Stimulated activated CD8-positive, alpha-beta memory T cell treated with anti-CD3 and anti-CD28 coated beads, Interleukin-12 subunit alpha, Interleukin-12 subunit beta, amount 100 ng/mL, for 4 hours (primary cell): ENCODE measurements at places on chromosomes 16 and 17.
A peak's percentile ranks its signal among the peaks of the same experiment; 100 is the strongest.

DNA sequence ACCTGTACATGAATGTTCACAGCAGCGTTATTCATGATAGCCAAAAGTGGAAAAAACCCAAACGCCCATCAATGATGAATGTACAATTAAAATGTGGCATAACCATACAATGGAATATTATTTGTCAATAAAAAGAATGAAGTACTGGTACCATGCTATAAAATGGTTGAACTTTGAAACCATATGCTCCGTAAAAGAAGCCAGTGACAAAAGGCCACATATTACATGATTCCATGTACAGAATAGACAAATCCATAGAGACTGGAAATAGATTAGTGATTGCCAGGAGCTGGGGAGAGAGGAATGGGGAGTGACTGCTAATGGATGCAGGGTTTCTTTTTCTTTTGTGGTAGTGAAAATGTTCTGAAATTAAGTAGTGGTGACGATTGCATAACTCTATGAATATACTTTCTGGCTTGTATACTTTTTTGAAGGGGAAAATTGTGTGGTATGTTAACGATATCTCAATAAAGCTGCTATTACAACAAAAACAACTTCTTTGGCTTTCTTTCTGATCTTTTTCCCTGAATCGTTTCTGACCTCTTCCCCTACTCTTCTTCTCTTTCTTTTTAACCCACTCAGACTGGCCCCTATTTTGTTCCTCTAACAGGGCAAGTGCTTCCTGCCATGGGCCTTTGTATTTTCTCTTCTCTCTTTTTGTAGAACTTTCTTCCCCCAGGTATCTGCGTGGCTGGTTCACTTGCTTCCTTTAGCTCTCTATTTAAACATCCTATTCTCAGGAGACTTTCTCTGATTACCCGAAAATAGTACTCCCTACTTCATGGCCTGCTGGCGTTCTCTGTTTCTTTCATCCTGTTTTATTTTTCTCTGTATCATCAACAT, 67.9 kb downstream of the FTO start:
- DNase-seq = no peak

- DNase-seq = no peak
These were observed 471.9 kb downstream of the PMP22 start for GRCh38 chr17:14793237-14793636.

- DNase-seq = no peak
These were observed 124.7 kb upstream of the NOG start for GRCh38 chr17:56468840-56469239.

GRCh38 chr16:54336631-54337204, 50.1 kb upstream of the IRX3 start:
- DNase-seq = no peak

DNA sequence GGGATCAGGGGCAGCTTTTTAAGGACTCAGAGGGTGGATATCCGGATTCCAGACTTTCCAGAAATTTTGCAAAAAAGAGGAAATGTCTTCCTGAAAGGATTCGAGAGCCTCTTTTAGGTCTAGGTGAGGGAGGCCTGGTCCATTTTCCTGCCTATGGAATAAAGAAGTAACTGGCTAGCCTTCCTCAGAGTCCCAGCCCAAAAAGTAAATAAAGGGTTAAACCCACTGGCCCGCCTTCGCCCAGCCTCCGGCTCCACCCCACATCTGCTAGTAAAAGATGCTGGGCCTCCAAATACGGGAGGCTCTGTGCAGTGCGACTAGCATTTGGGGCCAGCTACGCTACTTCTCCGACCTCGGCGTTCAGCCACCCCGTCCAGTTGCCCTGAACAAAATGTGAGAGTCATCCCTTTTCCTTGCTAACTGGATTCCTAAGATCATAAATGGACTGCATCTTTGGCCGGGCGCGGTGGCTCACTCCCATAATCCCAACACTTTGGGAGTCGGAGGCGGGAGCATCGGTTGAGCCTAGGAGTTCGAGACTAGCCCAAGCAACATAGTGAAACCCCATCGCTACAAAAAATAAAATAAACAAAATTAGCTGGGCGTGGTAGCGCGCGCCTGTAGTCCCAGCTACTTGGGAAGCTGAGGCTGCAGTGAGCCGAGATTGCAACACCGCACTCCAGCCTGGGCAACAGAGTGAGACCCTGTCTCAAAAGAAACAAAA, 824 bp upstream of the MPP2 start:
- peak; percentile 24 for DNase-seq

- DNase-seq = no peak
These were observed 141.0 kb downstream of the STX8 start for GRCh38 chr17:9434642-9435057.

DNA sequence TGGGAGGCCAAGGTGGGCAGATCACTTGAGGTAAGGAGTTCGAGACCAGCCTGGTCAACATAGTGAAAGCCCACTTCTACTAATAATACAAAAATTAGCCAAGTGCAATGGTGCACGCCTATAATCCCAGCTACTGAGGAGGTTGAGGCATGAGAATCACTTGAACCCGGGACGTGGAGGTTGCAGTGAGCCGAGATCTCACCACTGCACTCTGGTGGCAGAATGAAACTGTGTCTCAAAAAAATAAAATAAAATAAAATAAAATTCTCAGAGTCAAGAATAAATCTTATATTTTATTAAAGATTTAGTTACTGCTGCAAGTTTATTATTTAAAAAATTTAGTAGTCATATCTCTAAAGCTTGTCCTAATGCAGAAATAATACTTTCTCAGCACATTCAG, 29.7 kb downstream of the ARL4D start:
- no peak for DNase-seq
